GM20000 (cell line): ENCODE measurements at places on chromosomes 16 and 17.
A peak's percentile ranks its signal among the peaks of the same experiment; 100 is the strongest.

GRCh38 chr17:9533441-9533840 is 42.2 kb downstream of the STX8 start:
- no peak for DNase-seq

- DNase-seq = no peak
These were observed 44.1 kb upstream of the CA10 start for GRCh38 chr17:52202520-52203080.

DNA sequence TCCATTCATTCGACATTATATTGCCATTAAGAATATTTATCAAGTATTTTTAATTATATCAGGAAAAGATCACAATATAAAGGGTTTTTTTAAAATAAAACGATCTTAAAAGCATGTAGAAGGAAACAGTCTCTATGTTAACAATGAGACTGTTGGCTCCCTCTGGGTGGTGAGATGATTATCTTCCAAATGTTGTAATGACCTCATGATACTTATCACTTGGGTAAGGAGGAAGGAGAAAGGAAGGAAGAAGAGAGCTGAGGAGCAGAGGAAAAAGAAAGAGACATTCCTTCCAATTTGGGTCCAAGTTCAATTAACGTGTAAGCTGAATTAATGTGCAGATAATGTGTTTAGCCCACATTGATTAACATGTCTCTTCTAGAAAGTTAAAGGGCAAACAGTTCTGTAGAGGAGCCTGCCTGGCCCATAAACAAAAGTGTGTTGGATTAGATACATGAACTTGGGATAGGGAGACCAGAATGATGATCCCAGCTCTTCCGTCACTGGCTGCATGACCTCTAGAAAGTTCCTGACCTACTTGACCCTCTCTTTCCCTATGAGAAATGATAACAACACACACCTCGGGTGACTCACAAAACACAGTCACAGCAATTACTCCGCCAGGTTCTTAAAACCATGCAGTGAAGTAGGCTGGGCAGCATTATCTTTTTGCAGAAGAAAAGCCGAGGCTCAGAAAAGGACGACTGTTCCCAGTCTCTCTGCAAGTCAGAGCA is 32.0 kb downstream of the PIMREG start:
- DNase-seq = no peak

DNA sequence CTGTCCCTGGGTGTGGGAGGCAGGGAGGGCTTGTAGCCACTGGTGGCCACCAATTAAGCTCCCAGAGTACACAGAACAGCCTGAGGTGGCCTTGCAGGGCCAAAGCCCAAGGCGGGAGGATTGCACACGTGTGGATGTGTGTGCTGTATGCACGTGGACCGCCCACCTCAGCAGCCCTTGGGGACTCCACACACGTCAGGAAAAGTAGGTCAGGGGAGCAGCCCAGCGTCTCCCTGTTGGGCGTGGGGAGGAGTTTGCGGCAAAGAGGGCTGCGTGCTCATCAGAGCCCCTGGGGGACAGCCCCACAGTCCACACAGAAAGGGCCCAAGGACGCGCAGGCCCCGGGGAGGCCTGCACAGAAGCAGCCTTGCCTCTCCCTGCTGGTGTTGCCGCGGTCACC is 19.6 kb downstream of the SBK1 start:
- no peak for DNase-seq

DNA sequence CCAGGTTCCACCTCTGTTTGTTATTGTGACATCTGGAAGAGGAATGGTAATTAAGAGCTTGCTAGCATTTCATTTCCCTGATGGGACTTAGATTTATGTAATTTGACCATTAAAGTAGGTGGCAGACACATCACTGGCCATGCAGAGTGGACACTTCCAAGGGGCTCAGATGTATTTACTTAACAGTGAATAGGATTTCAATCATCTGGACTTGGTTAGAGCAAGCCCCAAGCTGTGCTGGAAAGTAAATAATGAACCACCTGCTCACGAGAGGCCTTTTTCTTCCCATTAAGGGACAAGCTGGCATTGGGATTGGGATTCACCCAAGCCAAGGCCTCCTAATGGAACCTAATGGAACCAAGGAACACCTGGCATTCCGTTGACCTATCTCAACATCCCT is 395.3 kb downstream of the HS3ST4 start:
- DNase-seq = no peak

GRCh38 chr17:19376811-19377210 is 1.5 kb upstream of the MAPK7 start:
- no peak for DNase-seq

DNA sequence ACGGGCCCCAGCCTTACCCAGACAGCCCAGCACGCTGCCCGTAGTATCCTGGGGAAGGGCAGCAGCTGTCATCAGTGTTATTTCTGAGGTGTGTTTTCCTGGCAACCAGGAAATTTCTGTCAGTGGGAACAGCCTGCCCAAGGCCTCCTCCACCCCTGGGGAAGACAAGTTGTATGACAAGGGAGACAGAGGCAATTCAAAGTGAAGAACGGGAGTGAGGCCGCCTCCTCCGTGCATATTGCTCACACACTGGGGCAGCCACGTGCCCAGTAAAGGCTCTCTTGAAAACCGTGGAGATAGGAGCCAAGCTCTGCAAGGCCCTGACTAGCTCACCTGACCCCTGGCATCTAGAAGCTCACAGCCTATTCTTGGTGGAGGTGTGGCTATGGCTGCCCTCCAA is 57.6 kb downstream of the RAI1 start:
- DNase-seq = no peak

DNA sequence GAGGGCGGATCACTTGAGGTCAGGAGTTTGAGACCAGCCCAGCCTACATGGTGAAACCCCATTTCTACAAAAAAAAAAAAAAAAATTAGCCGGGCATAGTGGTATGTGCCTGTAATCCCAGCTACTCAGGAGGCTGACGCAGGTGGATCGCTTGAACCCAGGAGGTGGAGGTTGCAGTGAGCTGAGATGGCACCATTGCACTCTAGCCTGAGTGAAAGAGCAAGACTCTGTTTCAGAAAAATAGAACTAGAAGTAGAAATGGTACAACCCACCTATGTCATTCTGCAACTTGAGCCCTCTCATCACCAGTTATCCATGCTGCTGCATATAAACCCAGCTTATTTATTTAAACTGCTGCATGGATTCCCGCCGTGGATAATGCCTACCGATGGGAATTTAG is 1.6 kb downstream of the SCNN1B start:
- no peak for DNase-seq

GRCh38 chr17:81494626-81495377 is 17.8 kb downstream of the ACTG1 start:
- DNase-seq = no peak

DNA sequence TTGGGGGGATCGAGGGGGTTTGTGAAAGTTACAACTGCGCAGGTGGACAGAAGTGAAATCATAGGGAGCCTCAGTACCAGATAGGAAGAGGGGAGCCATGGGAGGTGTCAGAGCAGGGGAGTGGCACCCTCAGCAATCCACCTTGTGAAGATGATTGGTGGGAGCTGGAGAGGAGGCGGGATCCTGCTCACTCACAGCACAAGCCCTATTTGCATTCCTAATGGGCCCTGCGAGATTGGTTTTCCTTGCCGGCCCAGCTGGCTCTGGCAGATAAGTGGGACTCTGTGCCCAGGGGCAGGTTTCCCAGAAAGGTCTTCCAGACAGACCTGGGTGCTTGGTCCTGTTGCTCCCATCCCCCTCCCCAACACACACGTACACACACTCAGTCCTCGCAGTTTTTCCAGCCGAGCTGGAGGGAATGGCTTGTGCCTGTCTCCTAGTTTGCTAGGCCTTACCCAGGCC is 9.4 kb downstream of the WNT3 start:
- no peak for DNase-seq

DNA sequence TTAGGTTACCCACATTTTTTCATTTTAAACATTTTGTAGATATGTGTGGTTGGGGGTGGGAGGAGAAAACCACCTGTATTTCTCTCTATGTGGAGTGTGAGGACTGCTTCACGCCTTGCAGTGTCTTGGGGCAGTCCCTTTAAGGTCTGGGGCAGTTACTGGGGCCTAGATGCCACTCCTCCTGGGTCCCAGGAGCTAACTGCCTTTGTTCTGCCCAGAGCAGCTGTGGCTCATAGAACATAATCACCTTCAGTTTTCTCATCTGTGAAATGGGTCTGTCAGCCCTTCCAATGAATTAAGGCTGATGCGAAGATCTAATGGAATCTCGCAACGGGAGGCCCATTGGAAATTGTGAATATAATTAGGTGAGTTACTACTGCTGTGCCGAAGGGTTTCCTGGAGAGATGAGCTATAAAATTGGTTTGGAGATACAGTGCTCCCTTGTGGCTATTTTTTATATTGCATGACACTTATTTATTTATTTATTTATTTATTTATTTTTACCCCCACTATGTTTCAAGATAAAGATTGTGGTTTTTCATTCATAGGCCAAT is 22.9 kb downstream of the DHRS7C start:
- DNase-seq = peak; percentile 64

DNA sequence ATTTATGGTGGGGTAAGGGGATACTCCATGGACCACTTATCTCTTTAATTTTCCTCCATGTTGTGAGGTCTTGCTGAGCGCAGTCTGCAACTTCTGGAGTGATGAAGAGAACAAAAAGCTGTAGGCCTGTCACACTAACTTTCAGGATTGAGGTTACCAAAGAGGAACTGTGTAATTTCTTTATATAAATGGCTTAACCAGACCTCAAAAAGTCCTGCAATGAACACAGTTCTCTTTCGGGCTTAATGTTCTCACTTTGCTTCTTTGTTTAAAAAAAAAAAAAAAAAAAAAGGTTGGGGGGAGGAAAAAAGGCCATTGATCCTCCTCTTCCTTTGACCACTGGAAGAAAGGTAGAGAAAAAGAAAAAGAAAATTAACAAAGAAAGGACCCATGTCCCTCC is 86.8 kb upstream of the SOX9 start:
- peak; percentile 38 for DNase-seq
